Activated naive CD8-positive, alpha-beta T cell treated with anti-CD3 and anti-CD28 coated beads for 36 hours (primary cell): ENCODE measurements at places on chromosomes 4 and X. TPM values are rescaled to one million over a fixed set of nuclear protein-coding genes. Genes with fewer than 3 reads are reported as not detected.

Gene MAGED4
- total RNA-seq: 0.97 TPM

Gene PLS3
- 2.6 TPM for total RNA-seq

DNA sequence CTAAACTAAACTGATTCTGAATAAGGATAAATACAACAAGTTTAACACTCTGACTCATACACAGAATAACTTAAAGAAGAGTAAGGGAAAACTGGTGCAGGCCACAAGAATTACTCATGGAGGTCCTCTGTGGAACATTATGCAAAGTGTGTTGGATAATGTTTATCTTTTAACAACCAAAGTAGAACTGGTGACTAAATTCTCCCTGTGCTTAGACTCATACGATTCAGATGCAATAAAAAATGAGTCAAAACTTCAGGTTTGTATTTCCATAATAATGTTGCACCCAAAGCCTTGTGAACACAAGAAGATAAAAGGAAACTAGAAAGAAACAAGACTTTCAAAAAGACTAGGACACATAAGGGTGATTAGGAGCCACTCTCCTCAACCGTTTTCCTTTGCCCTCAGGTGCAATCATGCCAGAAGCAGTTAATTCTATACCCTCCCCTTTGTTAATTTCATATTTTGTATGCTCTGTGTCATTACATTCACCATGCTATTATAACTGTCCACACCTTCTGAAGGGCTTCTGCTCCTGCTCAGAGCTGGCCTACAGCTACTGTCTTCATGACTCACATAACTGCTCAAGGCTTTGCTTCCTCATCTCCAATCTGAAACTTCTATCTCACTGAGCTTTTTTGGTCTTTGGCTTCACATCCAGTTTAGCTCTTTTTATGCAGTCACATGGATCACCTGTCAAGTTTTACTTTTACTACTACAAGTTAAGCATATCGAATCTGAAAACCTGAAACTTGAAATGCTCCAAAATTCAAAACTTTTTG, 60.2 kb downstream of the KCNIP4 start:
- no peak for DNase-seq

DNA sequence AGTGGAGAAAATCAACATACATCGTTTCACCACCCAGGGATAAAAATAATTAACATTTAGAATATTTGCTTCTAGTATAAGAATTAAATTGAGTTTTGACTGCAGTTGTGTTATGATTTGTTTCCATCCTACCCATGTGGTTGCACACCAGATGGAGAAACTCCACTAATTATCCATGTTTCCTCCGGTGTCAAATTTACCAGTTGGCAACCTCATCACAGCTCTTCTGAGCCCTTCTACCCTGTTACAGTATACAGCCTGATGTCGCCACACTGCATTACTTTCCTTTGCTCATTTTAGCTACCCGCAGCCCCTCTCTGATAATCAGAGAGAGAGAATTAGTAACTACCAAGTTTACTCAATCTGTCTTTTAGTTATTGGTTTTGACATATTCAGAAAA, 411.2 kb downstream of the DTHD1 start:
- DNase-seq: no peak
